Nucleus accumbens (tissue), 56 donors: ENCODE measurements at places on chromosomes 16 and 17.

DNA sequence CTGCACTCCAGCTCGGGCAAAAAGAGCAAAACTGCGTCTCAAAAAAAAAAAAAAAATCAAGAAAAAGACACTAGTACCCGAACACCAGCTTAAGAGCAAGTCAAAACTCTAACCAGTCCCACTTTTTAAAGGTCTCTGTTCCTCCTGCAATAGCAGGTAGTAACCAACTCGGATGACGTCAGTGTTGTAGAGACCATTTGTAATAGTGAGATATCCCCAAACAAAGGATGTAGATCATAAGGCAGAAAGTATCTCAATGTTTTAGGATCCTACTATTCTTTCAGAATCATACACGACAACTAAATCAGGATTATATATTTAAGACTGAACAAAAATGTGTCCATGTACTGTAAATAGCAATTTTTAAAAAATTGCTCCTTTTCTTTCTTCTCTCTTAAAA lies 2.4 kb downstream of the JPT1 start:
- DNase-seq: no peak

GRCh38 chr17:45965812-45966211 lies 33.2 kb upstream of the STH start:
- no peak for DNase-seq

DNA sequence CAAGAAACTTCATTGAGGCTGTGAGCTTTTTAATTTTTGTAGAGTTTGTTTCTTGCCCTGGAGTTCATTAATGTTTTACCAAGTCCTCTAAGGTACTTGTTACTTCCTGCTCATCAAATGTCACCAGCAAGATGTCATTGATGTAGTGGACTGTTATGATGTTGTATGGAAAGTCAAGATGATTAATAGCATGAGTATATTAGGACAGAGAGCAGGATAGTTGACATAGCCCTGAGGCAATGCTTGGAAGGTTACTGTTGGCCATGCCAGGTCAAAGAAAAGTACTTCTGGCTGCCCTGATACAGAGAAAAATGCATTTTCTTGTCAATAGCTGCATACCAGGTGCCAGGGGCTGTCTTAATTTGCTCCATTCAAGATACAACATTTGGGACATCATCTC lies 6.7 kb downstream of the KRTAP1-5 start:
- no peak for DNase-seq

GRCh38 chr16:53913099-53913870 lies 209.3 kb downstream of the FTO start:
- DNase-seq: no peak

GRCh38 chr17:49106321-49107210 lies 26.0 kb upstream of the B4GALNT2 start:
- DNase-seq: no peak

- DNase-seq: no peak
Measured at GRCh38 chr17:79555543-79555942, 55.3 kb downstream of the RBFOX3 start.

- no peak for DNase-seq
Measured at GRCh38 chr16:4295581-4295980, 20.3 kb upstream of the GLIS2 start.

DNA sequence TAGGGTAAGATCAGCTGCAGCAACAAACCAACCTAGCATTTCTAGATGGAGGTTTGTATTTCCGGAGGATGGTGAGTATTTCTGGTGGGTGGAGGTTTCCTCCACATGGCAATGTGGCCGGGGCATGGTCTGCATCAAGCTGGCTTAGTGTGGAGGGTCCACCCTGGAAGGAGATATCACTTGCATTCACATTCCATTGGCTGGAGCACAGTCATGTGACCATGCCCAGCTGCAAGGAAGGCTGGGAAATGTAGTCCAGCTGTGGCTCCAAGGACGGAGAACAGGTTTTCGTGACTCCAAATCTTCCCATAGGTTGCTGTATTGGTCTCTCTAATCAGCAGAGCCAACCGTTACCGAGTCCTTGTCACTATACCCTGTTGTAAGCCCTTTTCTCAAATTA lies 68.7 kb downstream of the RAI1 start:
- no peak for DNase-seq

GRCh38 chr16:78842950-78843349 lies 743.5 kb downstream of the WWOX start:
- DNase-seq: no peak

- no peak for DNase-seq
Measured at GRCh38 chr17:65551267-65552040, 10.0 kb downstream of the AXIN2 start.

- DNase-seq: no peak
Measured at GRCh38 chr17:20206068-20206467, 196.9 kb downstream of the SPECC1 start.

DNA sequence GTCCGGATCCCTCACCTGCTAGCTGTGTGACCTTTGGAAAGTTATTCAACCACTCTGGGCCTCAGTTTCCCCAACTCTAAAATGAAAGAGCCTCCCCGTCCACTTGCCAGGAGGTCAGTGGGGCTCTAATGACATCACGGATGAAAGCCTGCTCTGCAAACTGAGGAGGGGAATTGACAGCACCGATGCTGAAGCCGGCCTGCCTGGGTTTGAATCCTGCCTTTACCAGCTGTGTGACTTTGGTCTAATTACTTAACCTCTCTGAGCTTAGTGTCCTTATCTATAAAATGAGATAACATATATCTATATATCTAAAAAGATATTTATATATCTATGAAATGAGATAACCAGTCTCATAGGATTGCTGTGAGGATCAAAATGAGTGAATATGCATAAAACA lies 1.9 kb downstream of the STX1B start:
- DNase-seq: no peak

- no peak for DNase-seq
Measured at GRCh38 chr17:81561494-81561885, 9.3 kb upstream of the FAAP100 start.

- no peak for DNase-seq
Measured at GRCh38 chr16:79909571-79909970, 309.0 kb upstream of the MAF start.

DNA sequence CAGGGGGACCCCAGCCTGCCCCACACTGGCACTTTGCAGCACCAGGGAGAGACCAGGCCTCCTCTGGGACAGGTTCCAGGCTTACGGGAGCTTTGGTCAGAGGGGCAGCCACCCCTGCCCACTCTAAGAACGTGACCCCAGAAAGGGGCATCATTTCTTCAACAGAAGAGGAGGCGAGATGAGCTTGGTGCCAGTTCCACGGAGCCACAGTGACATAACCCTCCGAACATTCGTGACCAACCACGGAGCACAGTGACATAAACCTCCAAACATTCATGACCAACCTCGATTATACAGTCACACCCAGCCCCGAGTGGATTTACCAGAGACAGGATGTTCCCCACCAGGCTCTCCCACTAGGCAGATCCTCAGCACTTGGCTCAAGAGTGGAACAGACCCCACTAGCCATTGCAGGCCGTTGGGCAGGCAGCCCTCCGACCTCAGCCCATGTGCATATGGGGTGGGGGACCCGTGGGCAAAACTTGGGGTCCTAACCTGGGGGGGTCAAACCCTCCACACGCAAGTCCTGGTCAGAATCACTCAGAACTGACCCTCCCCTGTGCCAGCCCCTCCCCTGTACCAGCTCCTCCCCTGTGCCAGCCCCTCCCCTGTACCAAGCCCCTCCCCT lies 112.9 kb downstream of the METRNL start:
- DNase-seq: no peak

- DNase-seq: peak; percentile 34
Measured at GRCh38 chr17:66964930-66965800, 658 bp downstream of the CACNG4 start.

- no peak for DNase-seq
Measured at GRCh38 chr17:19590912-19591551, 57.4 kb downstream of the SLC47A1 start.

DNA sequence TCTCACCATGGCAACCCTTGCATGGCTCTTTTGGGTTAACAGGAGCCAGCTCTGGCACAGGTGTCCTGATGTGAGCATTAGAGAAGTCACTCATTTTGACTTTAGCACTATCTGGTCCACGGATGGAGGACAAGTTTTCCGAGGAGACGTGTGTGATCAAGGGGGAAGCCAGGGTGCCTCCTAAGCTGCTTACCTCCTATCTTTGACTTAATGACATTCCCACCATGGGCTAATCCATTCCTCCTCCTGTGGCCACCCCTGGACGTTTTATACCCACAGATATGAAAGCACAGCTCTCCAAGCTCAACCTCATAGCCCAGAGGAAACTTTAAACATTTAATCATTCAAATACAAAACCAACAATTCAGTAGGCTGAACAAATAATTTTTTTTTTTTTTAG lies 18.8 kb downstream of the MPP2 start:
- no peak for DNase-seq

DNA sequence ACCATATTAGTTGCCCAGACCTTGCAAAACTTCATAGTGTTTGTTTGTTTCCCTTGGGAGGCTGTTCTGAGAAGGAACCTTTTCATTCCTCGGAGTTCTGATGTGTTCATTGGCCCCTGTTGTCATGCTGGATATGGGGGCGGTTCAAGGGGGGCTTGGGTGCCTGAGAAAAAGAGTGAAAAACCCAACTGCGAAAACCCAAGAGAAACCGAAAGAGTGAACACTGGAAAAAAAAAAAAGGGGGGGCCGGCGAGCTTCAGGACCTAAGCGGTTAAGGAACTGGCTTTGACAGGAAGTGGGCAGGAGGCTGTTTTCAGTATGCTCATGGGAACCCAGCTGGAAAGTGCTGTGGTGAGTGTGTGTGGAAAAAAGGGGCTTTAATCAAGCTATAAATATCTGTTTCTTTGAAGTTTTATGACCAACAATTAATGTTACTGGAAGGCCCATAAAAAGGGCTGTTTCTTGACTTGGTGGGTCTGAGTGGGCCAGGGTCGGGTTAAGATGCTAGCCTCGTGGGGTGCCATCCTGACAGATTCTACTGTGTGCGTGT lies 510.7 kb downstream of the MAF start:
- no peak for DNase-seq

- no peak for DNase-seq
Measured at GRCh38 chr16:24116046-24116776, 139.9 kb upstream of the CACNG3 start.

- DNase-seq: no peak
Measured at GRCh38 chr17:75081611-75082540, 5.9 kb upstream of the SLC16A5 start.

DNA sequence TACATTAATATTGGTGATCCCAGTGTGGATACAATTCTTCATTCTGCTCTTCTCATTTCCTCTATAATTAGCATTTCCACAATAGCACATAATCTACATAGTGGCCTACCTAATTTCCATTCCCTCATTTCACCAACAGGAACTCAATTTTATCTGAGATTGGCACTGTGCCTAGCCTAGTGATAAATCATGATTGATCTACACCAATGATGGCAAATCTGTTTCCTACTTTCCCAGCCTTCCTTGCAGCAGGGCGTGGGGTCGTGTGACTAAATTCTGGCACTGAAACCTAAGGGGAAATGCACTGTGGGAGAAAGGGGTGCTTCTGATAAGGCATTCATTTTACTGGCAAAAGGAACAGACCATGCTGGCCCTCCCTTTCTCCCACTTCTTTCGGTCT lies 66.6 kb upstream of the TOM1L1 start:
- DNase-seq: no peak

GRCh38 chr17:52995881-52996280 lies 826.8 kb upstream of the KIF2B start:
- no peak for DNase-seq

- no peak for DNase-seq
Measured at GRCh38 chr16:54647725-54648221, 282.9 kb upstream of the IRX5 start.

- DNase-seq: no peak
Measured at GRCh38 chr16:1746693-1747195, 24.6 kb downstream of the NME3 start.

- DNase-seq: no peak
Measured at GRCh38 chr17:35432176-35433074, at the start of gene SLFN12. TSS of gene SLFN12 (minus strand) at chr17:35432500. CDS start at chr17:35423028, 9,472 bp downstream.

DNA sequence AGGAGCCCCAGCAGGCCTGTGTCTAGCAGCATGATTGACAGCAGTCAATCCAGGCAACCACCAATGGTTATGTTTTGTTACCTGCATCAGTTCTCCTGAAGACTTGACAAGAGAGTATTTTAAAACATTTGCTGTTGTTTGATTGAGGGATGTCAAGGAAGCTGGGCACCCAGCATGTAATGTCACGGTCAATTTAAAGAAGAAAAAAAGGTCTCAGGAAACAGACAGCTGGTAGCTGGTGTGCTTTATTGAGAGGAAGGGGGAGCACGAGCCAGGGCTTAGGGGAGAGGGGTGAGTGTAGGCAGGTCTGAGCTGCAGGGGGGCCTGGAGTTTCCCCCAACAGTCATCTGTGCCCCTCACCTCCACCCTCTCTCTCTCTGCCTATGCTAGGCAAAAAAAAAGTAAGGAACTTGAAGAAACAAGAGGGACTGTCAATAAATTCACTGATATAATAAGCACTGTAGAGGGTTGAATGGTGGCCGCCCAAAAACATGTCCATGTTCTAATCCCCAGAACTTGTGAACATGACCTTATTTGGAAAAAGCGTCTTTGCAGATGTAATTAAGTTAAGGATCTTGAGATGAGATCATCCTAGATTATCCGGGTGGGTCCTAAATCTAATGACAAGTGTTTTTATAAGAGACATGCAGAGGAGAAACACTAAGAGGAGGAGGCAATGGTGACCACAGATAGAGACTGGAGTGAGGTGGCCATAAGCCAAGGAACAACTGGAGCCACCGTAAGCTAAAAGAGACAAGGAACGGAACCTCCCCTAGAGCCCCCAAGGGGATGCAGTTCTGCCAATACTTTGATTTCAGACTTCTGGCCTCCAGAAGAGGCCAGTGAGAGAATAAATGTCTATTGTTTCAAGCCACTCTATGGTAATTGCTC lies 14.5 kb downstream of the TSPOAP1 start:
- DNase-seq: no peak

GRCh38 chr17:15648386-15648785 lies 28.9 kb upstream of the FBXW10B start:
- DNase-seq: no peak

- DNase-seq: no peak
Measured at GRCh38 chr17:80499961-80500665, 23.7 kb upstream of the NPTX1 start.

GRCh38 chr16:80684136-80684765 lies 120.1 kb downstream of the CDYL2 start:
- no peak for DNase-seq
